ENCODE measurements at places on chromosomes 11 and 22.
A peak's percentile ranks its signal among the peaks of the same experiment; 100 is the strongest.

DNA sequence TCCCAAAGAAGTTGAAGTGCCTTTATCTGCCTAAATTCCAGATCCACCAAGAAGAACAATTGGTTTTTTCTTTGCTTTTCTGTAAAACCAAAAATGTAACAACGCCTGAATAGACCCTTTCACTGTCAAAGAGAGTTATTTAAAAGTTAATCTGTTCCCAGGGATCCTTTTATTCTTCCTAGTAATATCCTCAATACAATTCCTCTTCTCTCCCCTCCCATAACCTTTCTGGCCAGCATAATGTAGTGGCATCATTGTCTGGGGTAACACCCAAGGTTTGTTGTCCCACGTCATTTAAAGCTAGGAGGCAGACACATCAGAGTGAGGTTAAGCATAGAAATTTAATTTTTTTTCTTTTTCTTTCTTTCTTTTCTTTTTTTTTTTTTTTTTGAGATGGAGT is 39.9 kb downstream of the MS4A2 start:
- DNase-seq: no peak

DNA sequence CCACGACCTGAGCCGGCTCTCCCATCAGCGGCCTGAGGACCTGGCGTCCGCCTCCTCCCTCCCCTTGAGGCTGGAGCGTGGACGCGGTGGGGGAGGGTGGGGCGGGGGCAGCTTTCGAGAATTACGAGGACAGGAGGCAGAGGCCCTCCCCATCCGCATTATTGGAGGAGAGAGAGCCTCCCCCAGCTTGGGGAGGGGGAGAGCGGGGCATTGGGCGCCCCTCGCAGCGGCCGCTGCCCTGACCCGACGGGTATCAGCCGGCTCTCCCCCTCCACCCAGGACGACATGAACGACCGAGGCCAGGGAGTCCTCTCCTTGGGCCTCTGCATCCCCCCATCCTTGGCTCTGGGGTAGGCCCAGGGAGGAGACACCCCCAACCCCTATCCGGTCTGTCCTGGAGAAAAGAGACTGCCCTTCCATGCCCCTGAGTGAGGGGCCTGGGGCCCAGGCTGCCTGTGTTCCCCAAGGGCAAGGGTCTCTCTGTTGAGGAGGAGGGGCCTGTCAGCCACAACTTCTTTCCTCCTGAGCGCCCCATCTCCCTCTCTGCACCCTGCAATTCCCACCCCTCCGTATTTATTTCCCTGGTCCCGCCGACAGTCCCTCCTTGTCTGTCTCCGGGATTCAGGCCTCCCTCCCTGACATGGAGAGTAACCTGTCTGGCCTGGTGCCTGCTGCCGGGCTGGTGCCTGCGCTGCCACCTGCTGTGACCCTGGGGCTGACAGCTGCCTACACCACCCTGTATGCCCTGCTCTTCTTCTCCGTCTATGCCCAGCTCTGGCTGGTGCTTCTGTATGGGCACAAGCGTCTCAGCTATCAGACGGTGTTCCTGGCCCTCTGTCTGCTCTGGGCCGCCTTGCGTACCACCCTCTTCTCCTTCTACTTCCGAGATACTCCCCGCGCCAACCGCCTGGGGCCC is 495 bp downstream of the GPR137 start:
- no peak for DNase-seq

GRCh38 chr11:108500721-108501120 is 2.5 kb upstream of the POGLUT3 start:
- no peak for DNase-seq

- peak; percentile 70 for DNase-seq
Observed at GRCh38 chr22:47839595-47840227, 1077.3 kb downstream of the TBC1D22A start.

- peak; percentile 93 for DNase-seq
Observed at GRCh38 chr11:65452806-65453490, 30.4 kb downstream of the NEAT1 start.

DNA sequence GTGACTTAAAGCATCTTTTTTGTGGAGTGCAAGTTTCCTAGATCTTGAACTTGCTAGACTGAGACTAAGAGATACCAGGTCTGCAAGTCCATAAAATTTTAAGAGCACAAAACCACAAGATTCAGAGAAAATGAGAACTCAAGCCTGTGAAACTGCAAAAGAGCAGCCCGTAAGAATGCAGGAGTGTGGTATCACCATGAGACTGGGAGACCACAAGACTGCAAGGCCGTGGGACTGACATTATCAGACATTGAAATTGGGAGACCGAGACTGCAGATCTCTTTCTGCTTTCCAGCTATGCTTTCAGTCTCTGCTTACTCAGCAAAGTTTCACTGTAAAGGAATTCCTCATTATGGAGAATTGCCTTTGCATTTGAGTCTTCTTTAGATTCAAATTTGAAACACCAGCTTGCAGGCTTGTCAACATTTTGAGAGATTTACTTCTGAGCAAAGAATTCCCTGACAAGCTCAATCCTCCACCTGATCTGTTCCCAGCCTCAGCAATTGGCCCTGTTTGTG is 621.2 kb downstream of the KCNA4 start:
- DNase-seq: no peak

DNA sequence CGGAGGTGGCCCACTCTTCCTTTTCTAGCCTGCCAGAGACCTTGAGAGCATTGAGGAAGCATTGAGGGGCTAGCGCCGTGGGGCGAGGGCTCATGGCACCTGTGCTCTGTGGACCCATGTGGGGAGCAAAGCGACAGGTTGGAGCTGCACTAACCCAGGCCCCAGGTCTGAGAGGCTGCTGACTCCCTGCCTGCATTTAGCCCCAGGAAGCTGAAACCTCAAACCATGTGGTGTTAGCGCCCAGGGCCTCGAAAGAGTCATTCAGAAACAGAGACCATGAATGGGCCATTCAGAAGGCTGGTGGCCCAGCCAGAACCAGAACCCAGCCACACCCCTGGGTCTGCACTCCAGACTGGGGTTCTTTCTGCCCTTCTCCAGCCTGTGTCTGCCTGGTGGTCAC is 88.6 kb downstream of the BCR start:
- DNase-seq: no peak

DNA sequence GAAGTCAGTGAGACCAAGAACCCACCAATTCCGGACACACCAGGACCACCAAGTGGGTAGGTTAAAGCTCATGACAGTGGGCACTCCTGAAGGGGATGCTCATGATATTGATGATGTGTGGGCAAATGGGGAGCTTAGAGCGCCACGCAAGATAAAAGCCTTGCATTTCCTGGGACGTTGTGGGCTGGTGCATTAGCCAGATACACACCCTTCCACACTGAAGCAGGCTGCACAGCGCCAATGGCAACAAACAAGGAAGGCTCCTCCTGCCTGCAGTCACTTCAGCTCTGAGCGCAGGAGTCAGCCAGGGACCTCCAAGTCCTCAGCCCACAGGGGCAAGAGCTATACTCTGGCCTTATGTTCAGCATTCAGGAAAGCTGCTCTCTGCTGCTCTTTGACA is 20.6 kb downstream of the TMEM218 start:
- no peak for DNase-seq

DNA sequence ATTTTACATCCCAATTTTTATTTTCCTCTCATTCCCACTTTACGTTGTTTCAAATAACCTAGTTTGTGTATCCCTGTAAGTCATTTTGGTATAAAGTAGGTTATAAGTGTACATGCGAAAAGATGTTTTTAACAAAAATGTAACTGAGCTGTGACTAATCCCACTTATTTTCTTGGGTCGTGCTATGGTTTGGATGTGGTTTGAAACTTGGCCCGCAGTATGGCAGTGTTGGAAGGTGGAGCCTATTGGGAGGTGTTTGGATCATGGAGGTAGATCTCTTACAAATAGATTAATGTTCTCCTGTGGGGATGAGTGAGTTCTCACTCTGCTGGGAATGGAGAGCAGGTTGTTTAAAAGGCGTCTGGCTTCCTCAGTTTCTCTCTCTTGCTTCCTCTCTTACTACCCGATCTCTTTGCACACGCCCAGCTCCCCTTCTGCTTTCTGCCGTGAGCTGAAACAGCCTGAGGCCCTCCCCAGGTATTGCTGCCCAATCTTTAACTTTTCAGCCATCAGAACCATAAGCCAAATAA is 7.2 kb downstream of the RPL27A start:
- no peak for DNase-seq

DNA sequence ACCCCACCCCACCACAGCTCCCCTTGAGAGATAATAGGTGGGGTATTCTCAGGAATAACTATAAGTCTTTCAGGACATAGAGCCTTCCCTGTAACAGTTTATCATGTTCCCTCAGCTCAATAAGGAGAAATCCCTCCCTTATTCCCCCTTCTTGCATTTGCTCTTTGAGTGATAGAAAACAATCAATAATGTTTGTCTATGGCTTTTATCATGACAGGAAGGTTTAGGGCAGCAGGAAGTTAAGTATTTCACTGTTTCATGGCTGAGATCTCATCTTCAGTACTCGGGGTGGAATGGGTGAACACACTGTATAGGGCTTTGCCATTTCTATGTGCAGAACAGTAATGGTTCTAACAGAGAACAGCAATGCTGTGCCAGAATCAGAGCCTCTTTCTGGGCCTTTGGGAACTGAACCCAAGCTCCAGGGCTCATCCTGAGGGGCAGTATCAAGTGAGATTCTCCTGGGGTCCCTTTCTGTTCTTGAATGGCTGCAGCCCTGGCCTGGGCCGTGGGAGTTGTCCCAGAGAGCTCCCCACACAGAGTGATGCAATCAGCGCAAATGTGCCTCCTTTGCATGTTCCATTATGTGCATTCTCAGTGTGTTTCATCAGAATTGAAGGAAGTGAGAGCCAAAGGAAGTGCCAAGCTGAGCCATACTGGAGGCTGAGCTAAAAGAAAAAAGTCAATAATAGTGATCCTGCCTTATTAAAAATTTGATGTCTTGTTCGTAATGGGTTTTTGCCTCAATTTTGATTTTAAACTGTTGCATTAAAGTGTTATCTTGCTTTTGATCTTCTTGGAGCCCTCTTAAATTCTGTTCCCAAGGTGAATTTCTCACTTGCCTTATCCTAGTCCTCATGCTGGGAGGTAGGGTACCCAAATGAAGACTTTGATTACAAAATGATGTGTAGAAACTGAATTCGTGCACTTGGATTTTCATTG is 2.9 kb upstream of the CYP2R1 start:
- DNase-seq: peak; percentile 78

GRCh38 chr11:57873196-57873911 is 111.8 kb downstream of the CTNND1 start:
- DNase-seq: peak; percentile 16

DNA sequence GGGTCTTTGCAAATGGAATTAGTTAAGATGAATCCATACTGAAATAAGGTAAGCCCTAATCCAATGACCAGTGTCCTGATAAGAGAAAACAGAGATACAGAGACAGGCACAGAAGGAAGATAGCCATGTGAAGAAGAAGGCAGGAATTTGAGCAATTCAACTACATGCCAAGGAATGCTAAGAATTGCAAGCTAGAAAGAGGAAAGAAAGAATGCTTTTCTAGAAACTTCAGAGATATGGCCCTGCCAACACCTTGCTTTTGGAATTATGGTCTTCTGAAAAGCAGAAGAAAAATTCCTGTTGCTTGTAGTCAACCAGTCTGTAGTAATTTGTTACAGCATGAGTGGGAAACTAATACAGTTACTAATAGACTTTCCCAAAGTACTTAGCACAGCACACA is 111.3 kb downstream of the SLC17A6 start:
- DNase-seq: peak; percentile 71

- DNase-seq: no peak
Observed at GRCh38 chr22:36817525-36817848, 652 bp upstream of the PVALB start.

GRCh38 chr11:61696602-61697001 is 16.4 kb downstream of the DAGLA start:
- DNase-seq: no peak

DNA sequence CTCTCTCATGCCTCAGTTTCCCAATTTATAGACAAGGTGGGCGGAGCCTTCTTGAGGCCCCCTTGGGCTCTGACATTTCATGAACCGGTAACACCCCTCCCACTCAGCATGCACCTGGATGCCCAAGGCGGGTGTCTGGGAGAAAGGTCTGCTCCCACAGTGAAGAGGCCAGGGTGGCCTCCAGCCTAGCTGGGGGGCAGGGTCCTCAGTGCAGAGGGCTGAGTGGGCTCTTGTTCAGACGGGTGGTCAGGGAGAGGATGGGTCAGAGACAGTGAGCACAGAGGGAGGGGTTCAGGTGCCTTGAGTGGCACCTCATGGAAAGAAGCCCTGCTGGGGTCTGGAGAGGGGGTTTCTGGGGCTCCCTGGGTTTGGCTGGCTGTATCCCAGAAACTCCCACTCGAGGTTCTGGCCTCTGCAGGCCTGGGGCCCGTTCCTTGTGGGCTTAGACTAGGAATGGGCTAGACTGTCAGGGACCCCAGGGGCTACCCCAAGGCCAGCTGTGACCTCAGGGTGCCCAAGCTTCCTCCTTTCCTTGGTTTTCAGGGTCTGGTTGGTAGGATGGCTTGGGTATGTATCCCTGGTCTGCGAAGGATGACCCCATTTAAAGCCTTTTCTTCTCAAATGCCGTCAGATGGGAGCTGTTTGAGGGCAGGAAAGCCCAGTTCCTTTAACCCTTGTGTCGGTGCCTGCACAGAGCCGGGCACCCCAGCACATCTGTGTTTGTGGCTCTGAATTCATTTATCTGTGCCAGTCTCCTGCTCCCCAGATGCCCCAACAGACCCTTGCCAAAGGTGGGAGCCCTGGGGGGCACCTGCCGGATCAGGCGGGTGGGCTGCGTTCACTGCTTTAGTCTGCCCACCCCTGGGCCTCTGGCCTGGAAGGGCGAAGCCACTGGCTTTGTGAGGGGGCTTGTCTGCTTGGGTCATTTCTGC is 1.2 kb downstream of the SYNGR1 start:
- no peak for DNase-seq

- no peak for DNase-seq
Observed at GRCh38 chr11:124736736-124737135, 3.0 kb upstream of the NRGN start.

DNA sequence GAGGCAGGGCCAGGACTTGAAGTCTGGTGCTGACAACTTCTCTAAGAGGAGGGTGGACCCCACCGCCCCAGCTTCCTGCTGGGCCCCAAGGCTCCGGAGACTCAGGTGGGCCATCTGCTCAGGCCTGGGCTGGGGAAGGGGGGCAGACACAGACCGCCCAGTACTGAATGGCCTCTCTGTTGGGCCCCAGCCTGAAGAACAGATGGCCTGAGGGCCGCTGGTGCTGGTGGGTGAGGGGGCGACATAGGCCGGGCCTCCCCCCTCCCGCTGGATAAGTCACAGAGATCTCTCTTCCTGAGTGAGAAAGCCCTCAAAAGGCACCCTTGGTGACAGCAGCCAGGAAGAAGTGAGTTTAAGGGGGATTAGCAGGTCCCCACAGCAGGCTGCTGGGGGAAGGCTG is 12.5 kb upstream of the TP53I11 start:
- no peak for DNase-seq

GRCh38 chr11:100849009-100849900 is 162.2 kb downstream of the ARHGAP42 start:
- peak; percentile 96 for DNase-seq

GRCh38 chr11:1746956-1747752 is 3.2 kb downstream of the IFITM10 start:
- DNase-seq: no peak

DNA sequence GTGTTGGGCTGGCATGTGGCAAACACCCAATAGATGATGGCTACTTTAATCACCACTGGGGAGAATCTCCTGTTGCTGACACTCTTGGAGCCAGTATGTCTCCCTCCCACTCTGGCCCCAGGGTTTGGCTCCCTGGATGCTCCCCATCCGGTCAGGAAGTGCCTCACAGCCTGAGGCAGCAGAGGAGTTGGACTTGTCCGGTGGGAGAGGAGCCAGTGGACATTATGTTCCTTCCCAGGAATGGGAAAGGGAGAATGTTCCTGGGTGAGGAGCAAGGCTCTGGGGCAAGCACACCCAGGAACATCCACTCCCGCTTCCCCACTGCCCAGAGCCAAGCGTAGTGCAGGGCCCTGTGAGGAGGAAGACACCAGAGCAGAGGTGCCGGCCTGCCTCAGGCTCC is 84.6 kb upstream of the NAV2 start:
- DNase-seq: peak; percentile 81

GRCh38 chr11:77654770-77655434 is 17.3 kb upstream of the CLNS1A start:
- DNase-seq: no peak

Data from AG10803 (cell line).